ENCODE measurements at places on chromosomes 16 and 17. TPM values are rescaled to one million over a fixed set of nuclear protein-coding genes. Genes with fewer than 3 reads are reported as not detected.

The SRL gene
- total RNA-seq = 0.11 TPM

The GLIS2 gene
- 19.5 TPM for total RNA-seq

- DNase-seq = peak; percentile 31
Measured at GRCh38 chr17:64406321-64407200, 15.9 kb upstream of the PECAM1 start.

DNA sequence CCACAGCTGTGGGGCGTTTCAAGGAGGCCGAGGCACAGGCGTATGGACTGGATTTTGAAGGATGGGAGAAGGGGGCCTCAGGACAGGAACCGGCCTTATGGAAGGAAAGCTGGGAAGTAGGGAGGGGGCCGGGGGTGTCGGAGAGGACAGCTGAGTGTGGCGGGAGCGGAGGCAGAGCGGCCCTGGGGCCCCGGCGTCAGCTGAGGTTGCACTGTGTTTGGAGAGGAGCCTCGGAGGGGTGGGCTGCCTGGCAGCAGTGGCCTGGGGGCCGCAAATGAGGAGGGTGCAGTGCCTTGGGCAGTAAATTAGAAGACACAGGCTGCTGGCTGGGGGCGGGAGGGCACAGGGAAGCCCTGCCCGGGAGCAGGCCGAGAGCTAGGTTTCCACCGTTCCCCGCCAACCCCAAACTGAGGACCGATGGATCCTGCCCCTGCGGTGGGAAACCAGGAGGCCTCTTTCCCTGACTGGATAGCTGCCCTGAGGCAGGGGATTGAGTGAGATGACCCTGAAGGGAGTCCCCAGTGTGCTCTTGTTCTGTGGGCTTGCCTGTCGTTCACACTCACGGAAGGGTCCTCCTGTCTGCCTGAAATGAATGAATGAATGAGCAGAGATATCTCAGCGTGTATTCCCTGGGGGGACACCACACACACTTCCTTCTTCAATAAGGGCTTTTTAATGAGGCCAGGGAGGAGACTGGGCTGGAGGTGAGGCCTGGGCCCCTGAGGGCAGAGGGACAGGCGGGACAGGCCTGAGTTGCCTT, 18.4 kb downstream of the FOXJ1 start:
- DNase-seq = no peak
